ENCODE measurements at places on chromosomes 3 and 15.
A peak's percentile ranks its signal among the peaks of the same experiment; 100 is the strongest.

DNA sequence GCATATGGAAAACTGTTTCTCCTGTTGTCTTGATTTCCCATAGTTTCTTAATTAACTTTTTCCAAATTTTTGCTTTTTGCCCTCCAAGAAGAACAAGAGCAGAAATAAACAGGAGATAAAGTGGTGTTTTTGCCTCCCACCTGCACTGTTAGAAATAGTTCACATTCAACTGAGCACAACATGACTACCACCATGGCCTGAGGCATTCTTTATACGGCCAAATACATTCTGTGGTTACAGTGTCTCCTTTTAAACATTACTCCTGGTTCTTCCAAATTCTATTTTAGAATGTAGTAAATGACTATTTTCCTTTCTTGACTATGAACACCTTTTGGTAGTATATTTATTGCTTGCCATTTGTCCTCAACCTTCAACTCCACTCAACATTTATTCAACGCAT, 98.5 kb downstream of the LARS2 start:
- no peak for DNase-seq

DNA sequence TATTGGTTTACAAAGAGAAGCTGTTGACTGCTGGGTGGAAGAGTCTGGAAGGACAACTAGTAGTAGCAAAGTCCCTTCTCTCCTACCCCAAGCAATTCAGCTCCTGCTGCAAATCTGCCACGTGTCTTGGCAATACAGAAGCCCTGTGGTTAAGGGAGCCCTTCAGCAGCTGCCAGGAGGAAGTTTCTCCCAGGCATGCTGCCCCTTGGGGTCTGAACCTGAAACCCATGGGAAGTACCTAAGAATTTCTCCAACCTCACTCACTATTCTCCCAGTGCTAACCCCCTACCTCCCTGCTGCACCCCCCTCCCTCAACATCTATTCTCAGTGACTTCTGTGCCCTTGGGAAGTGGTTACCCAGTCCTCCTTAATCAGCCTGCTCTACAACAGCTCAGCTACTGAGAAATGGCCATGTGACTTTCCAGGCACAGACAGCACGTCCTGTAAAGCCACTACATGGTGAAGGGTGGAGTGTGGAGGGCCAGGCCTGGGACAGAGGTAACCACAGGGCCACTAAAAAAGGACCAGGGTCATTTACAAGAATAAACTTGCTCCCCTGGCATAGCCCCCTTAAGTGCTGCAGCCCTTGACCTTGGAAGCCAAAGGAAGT, 316.6 kb downstream of the NTRK3 start:
- DNase-seq, result no peak

DNA sequence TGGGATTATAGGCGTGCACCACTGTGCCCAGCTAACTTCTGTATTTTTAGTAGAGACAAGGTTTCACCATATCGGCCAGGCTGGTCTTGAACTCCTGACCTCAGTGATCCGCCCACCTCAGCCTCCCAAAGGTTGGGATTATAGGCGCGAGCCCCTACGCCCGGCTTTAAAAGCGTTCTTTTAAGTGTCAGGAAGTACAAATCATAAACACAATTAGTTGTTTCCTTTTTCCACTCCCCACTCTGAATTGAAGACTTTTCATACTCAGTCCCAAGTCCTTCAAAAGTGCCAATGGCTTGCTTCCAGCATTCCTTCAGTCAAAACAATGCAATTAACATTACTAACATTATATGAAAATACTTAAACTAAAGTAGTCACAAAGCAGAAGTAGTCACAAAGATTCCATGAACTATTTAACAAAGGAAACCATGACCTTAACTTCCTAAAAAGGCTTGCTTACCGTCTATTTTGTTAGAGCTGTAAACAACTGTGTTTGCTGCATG, 8.1 kb downstream of the WDR82 start:
- no peak for DNase-seq

- peak; percentile 61 for DNase-seq
Observed at GRCh38 chr3:196502775-196503195, 783 bp downstream of the RNF168 start.

- no peak for DNase-seq
Observed at GRCh38 chr15:74618841-74619596, 3.4 kb downstream of the CLK3 start.

DNA sequence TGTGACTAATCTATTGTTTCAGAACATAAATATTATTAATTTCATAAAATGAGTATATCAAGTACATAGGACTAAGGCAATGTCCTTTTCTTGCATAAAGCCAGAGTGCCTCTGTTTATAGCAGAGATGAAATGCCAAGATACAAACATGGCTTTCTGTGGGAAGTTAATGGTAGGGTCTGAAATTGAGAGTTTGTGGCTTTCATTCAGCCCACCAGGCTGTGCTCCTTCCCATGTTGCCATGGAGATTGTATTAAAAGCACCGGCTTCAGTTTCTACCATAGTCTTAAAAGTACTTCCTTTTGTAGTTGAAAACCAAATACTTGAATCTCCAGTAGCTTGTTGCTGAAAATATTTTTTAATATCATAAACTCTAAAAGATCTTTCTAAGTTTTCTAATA, 114.0 kb downstream of the LRRC28 start:
- no peak for DNase-seq

DNA sequence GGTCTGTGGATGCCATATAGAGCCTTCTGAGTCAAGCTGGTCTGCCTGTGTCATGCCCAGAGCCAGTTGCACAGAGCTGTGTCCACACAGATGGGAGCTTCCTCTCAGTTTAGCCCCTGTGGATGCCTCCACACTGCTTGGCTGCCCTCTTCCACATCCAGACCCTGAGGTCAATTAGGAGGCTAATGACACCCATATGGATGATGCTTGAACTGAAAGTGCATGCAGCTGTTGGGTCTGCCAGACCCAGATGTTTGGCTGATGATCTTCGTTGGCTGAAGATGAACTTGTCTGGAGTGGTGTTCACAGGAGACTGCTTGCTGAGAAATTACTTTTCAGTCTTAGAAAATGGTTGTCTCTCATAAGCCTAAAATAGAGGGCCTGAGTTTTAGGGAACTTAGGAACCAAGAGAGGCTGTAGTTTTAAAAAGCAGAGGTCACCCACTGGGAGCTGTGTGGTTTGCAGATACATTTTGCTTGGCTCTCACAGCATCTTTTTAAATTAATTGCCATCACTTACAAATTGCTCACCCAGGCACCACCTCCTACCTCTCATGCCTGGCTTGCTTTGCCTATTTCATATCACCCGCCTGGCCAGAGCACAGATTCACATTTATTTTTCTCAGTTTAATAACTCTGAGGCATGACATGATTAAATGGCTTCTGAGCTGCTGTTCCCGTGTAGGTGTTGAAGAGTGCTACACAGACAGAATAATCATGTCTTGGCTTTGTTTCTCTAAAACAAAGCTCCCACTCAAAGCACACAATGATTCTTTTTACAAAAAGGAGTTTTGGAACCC, 176.1 kb downstream of the MINAR1 start:
- DNase-seq, result no peak

GRCh38 chr15:62940093-62940754, 102.3 kb upstream of the TPM1 start:
- DNase-seq, result no peak

DNA sequence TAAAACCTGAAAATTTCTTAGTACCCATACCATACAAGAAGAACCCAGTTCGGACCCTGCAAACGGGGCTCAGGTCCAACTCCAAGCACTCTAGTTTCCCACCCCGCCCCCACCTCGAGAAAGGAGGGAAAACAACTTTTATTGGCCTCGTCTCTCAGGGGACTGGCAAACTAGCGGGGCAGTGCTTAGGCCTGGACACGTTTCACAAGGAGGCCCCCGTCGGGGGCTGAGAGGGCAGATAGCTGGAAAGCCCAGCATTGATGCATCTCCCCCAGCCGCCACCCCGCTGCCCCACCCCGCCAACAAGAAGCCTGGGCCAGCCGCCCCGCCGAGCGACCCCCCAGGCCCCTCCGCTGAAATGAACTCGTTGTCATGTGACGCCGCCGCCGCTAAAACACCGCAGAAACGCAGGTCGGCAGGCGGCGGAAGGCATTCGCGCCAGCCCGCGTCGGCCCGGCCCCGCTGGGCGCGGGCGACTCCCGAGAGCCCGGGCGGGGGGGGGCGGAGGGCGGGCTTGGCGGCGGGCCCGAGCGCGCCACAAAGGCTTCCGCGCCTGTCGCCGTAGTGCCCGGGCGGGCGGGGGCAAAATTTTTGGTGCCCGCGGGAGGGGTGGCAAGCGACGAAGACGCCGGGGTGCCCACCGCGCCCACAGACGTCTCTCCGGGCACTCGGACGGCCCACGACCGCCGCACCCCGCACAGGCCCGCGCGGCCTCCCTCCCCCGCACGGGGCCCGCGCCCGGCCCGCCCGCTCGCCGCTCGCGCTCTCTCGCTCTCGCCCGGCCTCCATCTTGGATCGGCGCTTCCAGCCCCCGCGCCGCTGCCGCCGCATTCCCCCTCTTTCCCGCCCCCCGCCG, 634 bp downstream of the STAG1 start:
- DNase-seq, result peak; percentile 63

- DNase-seq, result no peak
Observed at GRCh38 chr3:127678611-127679533, 6.1 kb downstream of the ABTB1 start.

- no peak for DNase-seq
Observed at GRCh38 chr3:115518100-115518852, 105.0 kb upstream of the GAP43 start.

DNA sequence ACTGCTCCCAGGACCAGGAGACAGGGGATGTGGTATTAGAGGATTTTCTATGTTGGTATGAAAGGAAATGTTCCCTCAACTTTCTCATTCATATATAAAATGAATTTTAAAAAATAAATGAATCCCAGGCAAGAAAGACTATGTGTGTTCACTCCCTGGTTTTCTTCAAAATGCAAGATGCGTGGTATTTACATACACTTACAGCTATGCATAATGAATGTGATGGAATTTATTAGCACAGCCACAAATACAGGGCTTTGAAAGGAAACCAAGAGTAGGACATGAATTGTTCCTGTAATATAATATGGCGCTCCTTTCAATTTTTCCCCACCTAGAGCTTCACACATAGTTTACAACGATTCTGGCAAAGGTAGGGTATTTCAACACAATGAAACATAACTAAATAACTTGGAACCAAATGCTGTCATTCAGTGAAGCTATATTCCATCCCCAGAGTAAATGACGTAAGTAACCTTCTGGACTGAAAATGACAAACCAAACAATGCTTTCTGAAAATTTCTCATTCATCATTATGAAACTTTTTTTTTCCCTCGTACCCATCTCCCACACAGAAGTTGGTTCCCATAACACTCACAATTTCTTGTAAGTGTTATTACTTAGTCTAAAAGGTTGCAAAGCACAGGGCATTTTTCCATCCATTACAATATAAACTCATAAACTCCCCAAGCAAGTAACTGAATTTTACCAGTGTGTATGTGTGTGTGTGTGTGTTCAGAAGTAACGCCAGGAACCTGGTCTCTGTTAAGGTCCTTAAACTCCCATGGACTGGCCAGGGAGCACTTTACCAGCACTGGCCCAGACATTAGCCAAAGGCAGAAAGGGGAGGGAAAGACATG, 41.8 kb downstream of the CBLB start:
- DNase-seq, result no peak

DNA sequence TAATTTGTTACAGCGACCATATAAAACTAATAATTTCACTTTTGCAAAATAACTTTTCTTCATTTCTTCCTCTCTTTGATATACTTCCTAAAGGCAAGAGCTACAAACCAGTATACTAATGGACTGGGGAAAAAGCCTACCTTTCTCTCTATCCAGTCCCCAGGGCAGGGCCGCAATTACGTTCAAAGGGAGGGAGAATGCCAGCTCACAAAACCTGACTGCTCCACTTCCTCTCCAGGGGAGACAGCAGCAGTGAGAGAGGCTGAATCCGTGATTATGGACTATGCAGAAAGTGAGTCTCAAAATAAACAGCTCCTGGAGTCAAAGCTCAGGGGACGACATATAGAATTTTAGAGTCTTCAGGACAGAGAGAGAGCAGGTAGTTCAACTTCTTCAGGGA, 126.9 kb upstream of the HES1 start:
- DNase-seq, result no peak

- DNase-seq, result no peak
Observed at GRCh38 chr3:61564395-61565059, 3.2 kb downstream of the PTPRG start.

All from NCI-H345 (cell line).